Activated T-helper 1 cell treated with anti-CD3 and anti-CD28 coated beads, Interleukin-2, amount 50 U/mL, for 16 hours (primary cell): ENCODE measurements at places on chromosomes 12 and 14.

- DNase-seq: no peak
Measured at GRCh38 chr12:31369712-31370521, 44.0 kb upstream of the SINHCAF start.

DNA sequence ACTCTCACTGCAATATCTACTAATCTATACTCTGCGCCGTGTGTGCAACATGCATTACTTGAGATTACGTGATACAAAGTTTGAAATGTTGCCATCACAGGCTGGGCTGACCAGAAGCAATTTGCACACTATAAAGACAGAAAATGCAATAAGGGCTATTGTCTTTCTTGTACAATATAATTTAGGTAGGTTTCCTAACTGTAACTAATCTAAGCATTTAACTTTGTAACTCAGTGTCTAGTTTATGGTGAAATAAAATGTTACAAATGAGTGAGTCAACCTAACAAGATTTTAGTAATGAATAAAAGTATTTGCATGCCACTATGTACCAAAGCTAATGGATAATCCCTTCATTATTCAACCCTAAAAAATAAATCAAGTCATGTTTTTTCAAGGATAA, 57.8 kb downstream of the LRP6 start:
- DNase-seq: no peak

- DNase-seq: no peak
Measured at GRCh38 chr14:93982230-93983007, 6.0 kb upstream of the ASB2 start.

DNA sequence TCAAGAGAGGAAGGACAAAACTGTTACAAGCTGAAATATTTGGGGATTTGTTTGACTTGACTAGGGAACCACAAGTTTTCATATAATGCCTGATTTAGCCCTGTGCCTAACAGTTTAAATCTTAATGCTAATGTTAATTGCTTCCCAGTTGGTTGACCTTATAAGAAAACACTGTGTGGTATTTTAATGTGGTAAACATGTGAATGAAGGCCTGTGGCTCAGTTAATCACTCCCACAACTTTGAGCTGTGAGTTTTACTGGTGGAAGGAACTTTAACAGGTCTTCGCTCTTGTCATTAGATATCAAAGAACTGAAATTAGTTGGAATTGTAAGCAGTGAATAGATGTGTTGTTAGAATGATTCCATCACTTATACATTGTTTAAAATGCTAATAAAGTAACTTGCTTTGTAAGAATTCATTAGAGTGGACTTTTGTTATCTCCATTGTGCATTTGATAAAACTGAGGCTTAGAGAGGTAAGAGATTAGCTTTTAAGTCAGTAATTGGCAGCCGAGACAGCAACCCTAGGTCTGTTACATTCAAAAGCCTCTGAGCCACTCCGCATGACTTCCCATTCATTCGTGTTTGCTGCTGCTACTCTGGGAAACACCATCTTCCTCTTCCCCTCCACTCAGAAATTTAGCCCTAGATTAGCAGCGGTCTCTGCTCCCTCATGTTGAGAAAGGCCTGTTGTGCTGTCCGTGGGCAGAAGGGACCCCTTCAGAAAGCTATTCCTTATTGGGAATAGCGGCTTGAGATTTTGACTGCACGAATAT, 1.0 kb upstream of the TBK1 start:
- no peak for DNase-seq

DNA sequence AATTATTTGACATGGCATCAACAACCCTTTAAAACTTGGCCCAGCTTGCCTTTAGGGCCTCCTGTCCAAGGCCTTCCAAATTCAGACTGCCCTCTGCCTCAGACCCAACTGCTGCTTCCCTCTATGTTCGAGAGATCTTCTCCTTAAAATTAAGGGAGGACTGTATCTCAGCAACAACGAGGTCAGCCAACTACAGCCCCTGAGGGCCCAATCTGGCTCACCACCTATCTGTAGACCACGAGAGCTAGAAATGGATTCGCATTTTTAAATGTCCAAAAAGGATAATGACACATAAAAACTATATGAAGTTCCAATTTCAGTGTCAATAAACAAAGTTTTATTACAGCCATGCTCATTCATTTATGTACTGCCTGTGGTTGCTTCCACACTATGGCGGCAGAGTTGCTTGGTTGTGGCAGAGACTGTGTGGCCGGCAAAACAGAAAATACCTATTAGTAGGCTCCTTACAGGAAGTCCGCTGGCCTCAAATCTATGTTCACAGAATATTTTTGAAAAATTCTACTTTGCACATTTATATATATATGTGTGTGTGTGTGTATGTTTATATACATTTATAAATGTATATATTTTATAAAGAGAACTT, 1026.9 kb downstream of the BCL11B start:
- DNase-seq: no peak

- DNase-seq: no peak
Measured at GRCh38 chr12:44464180-44464579, 411.9 kb downstream of the NELL2 start.
